ENCODE measurements at places on chromosomes 4 and X.

DNA sequence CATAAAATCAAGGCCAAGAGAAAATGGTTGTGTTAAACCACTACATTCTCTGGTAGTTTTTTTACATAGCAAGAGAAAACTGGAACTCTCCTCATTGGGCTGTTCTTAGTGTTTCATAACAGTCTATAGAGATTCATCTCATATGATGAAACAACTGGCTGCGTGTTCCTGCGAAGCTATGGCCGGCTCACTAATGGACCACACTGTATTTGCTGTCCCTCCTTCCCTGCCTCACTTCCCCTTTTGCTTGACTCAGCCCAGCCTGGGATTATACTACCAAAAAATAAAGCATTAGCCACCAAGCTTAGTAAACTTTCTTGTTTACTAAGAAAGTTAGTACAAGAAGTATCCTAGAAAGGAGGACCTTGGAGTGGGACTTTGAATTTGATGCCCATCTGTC is 31.6 kb upstream of the LSM6 start:
- no peak for DNase-seq

DNA sequence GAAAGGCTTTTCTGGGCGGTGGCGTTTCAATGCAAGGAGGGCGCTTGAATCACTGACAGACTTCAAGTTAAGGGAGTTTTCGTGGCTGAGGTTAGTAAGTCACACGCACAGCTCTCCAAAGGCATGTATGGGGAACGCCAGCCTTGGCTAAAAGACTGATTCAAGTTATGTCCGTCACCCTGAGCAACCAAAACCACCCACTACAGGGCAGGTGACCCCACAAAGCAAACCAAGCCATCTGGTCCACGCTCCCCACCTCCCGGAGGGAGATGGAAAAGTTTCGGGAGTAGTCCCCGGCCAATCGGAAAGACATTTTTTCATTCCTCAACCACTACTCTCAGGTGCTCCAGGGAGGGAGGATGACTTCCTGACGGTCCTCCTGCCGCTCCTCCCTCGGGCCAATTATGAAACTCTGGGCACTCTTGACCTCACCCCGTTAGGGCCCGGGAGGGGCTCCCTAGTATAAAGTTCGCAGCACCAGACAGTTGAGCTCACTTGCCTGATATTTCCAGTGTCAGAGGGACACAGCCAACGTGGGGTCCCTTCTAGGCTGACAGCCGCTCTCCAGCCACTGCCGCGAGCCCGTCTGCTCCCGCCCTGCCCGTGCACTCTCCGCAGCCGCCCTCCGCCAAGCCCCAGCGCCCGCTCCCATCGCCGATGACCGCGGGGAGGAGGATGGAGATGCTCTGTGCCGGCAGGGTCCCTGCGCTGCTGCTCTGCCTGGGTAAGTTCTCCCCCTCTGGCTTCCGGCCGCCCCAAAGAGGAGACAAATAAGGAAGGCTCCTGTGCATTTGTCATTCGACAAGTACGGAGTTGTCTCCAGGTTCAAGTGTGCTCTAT is at the start of gene EREG:
Gene EREG (plus strand): TSS at position 494 of the 840 bp plus-strand sequence. CDS start 164 bp downstream, at position 658.
- peak; percentile 20 for DNase-seq

DNA sequence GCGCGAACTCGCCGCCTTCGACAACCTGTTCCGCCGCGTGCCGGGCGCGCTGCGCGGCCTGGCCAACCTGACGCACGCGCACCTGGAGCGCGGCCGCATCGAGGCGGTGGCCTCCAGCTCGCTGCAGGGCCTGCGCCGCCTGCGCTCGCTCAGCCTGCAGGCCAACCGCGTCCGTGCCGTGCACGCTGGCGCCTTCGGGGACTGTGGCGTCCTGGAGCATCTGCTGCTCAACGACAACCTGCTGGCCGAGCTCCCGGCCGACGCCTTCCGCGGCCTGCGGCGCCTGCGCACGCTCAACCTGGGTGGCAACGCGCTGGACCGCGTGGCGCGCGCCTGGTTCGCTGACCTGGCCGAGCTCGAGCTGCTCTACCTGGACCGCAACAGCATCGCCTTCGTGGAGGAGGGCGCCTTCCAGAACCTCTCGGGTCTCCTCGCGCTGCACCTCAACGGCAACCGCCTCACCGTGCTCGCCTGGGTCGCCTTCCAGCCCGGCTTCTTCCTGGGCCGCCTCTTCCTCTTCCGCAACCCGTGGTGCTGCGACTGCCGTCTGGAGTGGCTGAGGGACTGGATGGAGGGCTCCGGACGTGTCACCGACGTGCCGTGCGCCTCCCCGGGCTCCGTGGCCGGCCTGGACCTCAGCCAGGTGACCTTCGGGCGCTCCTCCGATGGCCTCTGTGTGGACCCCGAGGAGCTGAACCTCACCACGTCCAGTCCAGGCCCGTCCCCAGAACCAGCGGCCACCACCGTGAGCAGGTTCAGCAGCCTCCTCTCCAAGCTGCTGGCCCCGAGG is 27.0 kb downstream of the NYX start:
- DNase-seq, result no peak

DNA sequence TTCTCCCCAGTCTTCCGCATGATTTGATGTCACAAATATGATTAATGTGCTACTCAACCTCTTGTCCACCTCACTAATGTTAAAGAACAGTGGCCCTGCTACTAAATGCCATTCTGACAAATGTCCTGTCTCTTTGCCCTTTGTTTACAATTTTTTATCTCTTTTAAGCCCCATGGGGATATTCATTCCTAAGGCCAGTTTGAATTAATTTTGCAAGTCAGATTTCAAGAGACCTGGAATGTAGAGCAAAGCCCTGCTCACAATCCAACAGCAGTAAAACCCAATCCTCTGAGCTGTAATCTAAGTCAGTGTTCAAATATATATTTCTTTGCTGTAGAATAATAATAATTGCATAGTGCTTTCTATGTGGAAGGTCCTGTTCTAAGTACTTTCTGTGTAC is 81.2 kb downstream of the LDB2 start:
- no peak for DNase-seq

- no peak for DNase-seq
Observed at GRCh38 chrX:149757206-149758067, 16.4 kb upstream of the HSFX1 start.

DNA sequence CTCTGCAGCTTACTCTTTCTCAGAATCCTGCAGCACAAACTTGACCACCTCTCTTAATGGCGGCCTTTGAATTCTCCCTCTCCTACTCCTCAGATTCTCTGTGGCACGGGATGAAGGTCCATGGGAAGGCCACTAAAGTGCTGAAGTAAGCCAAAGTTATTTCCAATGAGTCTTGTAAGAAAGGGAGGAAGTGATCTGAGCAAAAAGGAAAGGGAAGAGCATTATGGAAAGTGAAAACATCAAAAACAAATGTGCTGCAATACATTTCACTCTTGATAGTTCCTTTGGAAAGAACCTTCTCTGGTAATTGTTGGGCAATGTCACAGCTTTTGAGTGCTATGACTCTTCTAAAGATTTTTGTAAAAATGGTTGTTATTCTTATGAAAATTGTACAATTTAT is 54.3 kb upstream of the CAMK2D start:
- DNase-seq, result no peak

DNA sequence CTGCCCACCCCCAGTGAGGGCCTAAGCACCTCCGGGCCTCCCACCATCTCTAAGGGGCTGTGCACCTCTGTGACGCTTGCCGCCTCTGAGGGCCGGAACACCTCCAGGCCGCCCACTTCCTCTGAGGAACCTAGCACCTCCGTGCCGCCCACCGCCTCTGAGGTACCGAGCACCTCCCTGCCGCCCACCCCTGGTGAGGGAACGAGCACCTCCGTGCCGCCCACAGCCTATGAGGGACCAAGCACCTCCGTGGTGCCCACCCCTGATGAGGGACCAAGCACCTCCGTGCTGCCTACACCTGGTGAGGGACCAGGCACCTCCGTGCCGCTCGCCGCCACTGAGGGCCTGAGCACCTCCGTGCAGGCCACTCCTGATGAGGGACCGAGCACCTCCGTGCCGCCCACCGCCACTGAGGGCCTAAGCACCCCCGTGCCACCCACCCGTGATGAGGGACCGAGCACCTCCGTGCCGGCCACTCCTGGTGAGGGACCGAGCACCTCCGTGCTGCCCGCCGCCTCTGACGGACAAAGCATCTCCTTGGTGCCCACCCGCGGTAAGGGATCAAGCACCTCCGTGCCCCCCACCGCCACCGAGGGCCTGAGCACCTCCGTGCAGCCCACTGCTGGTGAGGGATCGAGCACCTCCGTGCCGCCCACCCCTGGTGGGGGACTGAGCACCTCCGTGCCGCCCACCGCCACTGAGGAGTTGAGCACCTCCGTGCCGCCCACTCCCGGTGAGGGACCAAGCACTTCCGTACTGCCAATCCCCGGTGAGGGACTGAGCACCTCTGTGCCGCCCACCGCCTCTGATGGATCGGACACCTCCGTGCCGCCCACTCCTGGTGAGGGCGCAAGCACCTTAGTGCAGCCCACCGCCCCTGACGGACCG is 977 bp downstream of the MAGEE1 start:
- DNase-seq, result no peak

- no peak for DNase-seq
Observed at GRCh38 chrX:154485150-154486051, 1.0 kb downstream of the UBL4A start.

GRCh38 chrX:12439416-12439815 is 301.1 kb downstream of the FRMPD4 start:
- DNase-seq, result peak; percentile 93
